Inflammatory macrophage treated with lipopolysaccharide for 1 hour (primary cell): ENCODE measurements at places on chromosomes 2 and 18.

GRCh38 chr2:94982675-94983074, 42.8 kb upstream of the MAL start:
- DNase-seq, result no peak

GRCh38 chr2:196591621-196592022, 47.9 kb upstream of the CCDC150 start:
- no peak for DNase-seq

DNA sequence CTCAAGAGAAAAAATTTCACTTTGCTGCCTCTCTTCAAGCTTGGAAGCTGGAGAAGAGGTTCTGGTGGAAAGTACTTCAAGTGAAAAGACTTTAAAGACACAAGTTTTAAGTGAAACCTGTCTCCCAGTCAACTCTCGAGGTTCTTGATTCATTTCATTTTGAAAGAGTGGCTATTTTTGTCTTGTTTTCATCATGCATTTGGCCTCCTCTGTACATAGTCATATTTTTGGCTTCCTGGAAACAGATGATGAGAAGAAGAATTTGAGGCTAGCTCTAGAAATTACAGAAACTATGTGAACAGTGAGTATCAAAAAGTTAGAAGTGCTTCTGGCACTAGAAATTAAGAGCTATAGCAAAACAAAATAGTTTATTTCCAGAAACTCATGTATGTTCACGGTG, 124.8 kb downstream of the DTNA start:
- no peak for DNase-seq

- DNase-seq, result no peak
Measured at GRCh38 chr2:239668042-239668441, 267.2 kb upstream of the HDAC4 start.

DNA sequence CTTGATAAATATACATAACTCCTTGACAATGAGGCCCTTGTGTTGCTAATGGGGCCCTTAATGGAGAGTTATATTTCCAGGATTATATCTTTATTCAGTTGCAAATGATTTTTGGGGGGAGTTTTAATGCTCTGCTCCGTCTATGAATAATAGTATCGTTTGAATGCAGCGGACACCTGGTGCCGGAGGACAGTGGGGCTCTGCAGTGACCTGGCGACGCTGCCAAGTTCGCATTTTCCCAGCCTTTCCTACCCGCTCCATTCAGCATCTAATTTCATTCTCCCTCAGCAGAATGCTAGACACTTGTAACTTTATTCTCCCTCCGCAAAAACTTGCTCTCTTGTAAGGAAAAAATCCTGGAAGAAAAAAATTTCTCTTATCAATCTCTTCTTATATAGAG, 257.6 kb upstream of the SALL3 start:
- no peak for DNase-seq

GRCh38 chr2:167990062-167990461, 257.3 kb downstream of the STK39 start:
- no peak for DNase-seq

DNA sequence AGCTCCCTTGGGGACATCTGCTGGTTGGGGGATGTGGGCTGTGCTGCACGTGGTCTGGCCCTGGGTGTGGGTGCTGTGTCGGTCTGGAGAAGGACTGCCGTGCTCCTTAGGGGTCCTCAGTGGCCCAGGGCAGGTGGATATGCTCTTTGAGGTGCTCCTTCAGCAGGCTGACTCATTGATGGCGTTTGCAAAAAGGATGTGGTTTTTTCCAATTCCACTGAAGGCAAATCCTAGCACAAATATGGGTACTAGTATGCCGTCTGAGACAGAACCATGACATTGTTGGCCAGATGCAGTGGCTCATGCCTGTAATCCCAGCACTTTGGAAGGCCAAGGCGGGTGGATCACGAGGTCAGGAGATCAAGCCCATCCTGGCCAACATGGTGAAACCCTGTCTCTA, 3.3 kb downstream of the PPP1R7 start:
- no peak for DNase-seq

DNA sequence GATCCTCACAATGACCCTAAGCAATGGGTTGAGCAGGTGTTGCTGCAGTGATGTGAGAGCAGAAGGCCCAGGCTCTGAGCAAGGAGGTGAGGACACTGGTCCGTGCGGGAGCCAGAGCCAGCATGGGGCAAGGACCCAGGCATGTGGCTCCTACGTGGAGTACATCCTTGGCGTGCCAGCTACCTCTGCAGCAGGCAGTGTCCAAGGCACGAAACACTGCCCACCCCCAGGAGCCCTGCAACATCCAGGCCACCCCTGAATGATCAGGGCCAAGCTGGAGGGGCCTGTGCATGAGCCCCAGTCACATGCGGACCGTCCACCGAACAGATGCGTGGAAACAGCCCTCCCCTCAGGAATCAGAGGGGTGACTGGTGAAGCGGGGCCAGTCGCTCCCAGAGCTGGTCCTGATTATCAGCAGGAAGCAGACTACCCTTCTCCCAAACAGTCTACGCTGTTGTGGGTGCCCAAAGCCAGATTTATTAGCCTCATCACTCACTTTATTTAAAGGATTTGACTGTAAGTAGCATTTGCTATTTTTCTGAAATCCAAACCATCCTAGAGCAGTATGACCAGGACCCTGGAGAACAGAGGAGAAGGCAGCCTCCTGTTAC, 16.8 kb downstream of the CELF4 start:
- no peak for DNase-seq

DNA sequence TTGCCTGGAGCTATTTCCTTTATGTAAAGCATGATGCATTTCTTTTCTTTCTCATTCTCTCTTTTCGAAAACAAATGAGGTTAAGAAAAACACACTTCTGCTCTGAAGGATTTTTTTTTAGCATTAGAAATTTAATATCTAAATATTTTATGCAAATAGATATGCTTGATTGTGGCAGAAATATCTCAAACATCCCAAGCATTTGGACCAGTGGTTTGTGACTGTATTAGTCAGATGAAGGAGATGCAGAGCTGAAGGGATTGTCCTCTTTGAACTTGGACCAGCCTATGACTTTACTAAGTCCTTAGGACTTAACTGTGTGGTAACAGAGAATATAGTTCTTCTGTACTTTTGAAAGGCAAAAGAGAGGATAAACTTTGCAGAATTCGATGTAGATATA, 335.9 kb upstream of the NT5C1B start:
- no peak for DNase-seq

DNA sequence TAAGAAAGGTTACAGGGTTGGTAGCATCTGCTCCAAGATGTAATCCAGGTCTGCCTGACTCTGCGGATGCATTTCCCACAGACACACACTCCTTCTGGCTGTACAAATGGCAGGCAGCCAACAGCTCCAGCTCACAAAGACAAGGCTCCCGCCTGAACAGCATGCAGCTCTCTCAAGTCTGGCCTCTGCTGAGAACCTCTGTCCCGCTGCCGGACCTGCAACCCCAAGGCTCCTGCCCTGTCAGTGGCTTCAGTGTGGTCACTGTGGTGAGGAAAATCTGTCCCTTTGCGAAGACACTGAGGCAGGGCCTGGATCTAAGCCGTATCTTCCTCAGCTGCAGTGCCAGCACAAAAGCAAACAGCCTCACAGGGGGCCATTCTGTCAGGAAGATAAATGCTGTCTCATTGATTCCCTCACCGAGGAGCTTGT, 469.3 kb upstream of the MEX3C start:
- DNase-seq, result no peak

DNA sequence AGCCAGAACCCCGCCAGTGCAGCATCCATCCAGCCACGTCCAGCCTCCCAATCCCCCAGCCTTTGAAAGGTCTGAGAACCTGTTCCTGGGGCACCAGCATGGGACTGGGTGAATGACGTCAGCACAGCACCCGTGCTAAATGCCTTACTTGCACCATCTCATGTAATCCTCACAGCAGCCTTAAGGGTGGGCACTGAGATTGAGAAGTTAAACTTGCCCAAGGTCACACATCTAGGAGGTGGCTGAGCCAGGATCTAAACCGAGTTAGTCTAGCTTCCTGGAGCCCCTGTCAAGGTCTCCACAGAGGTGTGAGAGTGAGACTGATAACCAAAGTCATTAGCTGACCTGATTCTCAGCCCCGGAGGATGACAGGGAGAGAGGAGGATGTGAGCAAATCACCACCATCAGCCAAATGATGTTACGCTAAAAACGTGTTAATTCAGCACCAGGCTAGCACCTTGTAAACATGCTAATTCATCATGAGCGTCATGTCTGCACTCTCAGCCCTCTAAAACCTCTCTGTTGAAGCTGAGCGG, 4.6 kb downstream of the CD8A start:
- no peak for DNase-seq

GRCh38 chr2:121382744-121383143, 97.7 kb upstream of the TFCP2L1 start:
- no peak for DNase-seq

DNA sequence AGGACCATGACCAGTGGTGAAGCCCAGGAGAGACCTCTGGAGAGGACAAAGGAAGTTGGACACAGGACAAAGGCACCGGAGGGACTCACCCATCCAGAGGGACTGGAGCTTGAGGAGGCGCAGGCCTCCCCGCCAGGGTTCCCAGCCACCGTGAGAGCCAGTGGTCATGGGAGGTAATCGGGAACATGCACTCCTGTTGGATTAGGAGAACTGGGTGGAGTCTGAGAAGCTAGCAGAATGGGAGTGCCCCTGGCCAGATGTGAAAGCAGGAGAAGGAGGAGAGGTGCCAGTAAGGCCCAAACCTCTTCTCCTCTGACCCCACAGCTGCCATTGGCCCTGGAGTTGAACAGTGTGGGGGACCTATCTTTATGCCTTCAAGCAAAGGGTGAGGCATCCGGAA, 20.3 kb downstream of the POU3F3 start:
- no peak for DNase-seq

- DNase-seq, result no peak
Measured at GRCh38 chr18:685438-685837, 27.0 kb downstream of the ENOSF1 start.

GRCh38 chr18:48029296-48029986, 99.0 kb upstream of the SMAD2 start:
- no peak for DNase-seq

DNA sequence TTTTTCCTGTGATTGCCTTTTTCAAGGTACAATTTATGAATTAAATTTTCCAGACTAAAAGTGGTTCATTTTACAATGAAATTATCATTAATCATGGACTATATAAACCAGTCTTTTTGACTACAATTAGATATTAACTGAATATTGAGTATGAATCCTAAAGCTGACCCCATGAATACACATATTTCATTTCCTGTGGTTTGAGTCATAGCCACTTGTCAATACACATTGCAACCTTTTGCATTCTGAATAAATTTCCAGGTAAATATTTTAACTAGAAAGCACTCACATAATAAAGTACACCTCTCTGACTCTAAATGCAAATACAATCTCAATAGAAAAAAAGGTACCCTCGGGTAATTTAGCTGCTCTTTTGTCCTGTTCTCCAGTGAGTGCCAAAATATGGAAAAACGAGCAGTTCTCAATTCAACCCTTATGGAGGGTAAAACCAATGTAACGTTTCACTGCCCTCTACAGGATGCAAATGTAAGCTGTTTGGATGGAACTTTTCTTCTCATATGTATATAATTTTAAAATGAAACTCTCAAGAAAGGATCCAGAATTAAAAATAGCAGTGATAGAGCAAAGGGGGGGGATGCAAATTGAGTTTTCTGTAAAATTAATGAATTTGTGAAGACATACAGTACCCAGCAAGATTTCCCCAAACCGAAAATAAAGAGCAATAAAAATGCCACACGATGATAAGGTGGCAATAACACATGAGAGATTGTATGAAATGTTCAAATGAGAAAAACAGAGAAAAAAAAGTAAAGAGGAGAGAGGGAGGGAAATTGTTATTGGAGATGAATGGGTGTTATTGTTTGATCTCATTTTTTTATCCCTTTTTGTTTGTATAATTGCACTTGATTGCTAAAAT, 1795.7 kb upstream of the PIK3C3 start:
- DNase-seq, result peak; percentile 12

DNA sequence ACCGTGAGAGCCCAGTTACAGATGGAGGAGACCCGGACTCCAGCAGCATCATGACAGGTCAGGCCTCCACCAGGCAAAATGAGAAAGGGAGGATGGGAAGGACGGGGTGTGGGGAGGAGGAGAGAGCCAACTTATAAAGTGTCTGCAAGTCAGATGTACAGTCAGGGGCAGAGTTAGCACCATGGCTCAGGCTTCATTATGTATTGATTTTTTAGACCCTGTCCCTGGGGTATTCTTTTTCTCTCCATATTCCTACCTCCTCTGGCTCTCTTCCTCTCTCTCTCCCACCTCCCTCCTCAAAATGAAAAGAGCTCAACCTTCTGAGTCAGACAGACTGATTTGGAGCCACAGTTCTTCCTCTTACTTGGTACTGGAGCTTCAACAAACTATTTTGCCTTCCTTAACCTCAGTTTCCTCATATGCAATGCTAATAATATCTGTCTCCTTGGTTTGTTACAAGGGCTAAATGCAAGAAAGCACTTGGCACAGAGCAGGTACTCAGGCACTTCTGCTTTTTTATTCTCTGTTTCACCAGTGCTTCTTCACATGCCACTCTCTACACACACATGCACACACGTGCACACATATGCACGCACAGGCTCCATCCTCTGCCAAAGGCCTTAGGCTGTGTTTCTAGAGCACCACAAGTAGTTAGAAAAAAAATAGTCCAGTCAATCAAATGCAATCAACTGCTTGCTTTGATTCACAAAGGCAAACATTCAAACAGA, 92.3 kb upstream of the PKDCC start:
- DNase-seq, result no peak

DNA sequence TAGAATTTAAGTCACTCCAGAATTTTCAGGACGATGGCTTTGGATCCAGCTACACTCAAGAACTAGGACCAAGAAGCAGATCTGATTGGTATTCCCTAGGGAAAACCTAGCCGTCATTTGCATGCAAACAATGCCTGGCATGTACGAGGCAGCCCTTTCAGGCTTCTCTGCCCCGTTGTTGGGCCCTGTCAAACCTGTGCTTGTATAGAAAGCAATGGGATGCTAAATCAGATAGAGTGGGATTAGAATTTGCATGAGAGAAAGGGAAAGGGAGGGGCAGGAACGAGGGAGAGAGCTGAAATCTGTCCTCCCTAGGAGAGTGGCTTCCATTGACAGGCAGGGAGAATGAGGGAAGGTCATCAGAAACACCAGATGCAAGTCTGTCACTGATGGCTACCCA, 28.6 kb downstream of the ARID5A start:
- no peak for DNase-seq

GRCh38 chr2:192000196-192000980, 153.5 kb upstream of the CAVIN2 start:
- DNase-seq, result no peak

- DNase-seq, result no peak
Measured at GRCh38 chr2:119086327-119086726, 72.2 kb downstream of the C1QL2 start.

- no peak for DNase-seq
Measured at GRCh38 chr2:232245111-232245510, 133.4 kb upstream of the ALPP start.
